ENCODE measurements at places on chromosomes 5 and 9.

- DNase-seq, result no peak
Measured at GRCh38 chr5:74588415-74588814, 52.1 kb downstream of the ENC1 start.

DNA sequence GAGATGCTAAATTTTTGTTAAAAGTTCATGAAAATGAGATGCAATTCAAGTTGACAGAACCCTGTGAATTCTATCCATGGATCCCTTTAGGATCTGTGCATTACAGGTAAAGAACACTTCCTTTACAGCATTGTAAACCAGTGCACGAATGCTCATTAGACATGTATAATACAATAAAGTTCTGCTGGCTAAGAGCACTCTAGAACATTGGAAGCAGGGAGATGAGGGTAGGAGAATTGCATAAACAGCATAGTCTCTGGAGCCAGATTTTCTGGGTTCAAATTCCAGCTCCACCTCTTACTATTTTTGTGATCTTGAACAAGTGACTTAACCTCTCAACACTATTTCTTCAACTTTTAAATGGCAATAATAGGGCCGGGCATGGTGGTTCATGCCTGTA lies 300.2 kb downstream of the NTRK2 start:
- DNase-seq, result no peak

- no peak for DNase-seq
Measured at GRCh38 chr9:135038331-135038730, 49.1 kb upstream of the OLFM1 start.

GRCh38 chr9:125568621-125569020 lies 138.4 kb downstream of the MAPKAP1 start:
- no peak for DNase-seq

DNA sequence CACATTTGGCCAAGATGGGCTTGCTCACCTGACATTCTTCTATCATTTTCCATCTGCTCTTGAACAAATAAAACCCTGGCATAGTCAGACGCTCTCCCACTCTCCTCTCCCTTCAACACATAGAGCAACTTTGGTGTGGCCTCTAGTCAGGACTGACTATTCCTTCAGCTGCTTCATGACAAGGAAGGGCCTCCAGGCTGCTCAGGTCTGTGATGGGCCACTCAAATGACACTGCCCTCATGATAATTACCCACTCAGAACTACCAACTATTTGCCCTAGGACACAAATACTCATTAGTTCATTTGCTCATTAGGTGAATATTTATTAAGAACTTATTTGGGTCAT lies 376.3 kb downstream of the SEMA5A start:
- DNase-seq, result no peak

DNA sequence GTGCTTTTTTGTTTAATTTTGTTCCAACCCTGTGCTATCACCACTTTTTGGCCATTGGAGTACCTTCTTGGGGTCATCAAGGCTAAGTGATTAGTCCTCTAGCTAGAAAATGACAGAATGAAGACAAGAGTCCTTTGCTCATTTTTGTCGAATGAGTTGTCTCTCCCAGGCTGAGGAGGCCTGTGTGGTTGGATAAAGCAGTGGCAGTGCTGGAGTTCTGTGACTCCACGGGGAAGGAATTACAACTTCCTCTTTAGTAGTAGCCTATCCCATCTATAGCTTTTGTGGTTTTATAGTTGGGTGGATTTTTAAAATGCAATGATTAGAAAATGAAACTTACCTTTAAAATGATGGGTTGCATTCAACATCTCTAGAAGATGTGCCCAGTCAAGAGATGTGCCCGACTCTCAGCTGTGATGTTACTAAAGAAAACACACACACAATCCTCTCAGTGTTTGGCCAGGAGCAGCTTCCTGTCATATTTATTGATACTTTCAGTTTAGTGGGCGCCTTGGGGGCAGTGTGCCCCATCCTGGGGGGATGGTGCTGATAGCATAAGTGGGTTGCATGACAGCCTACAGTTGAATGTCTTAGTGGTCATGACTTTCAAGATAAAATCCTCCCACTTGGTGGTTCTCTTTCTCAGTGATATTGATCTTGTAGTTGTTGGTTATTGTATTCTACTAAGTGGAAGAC lies 11.9 kb downstream of the OTULINL start:
- DNase-seq, result no peak

GRCh38 chr5:103582364-103582763 lies 19.8 kb upstream of the NUDT12 start:
- no peak for DNase-seq

GRCh38 chr9:128390150-128390812 lies 19.1 kb downstream of the URM1 start:
- no peak for DNase-seq

- no peak for DNase-seq
Measured at GRCh38 chr9:131737426-131737825, 2.5 kb downstream of the RAPGEF1 start.

DNA sequence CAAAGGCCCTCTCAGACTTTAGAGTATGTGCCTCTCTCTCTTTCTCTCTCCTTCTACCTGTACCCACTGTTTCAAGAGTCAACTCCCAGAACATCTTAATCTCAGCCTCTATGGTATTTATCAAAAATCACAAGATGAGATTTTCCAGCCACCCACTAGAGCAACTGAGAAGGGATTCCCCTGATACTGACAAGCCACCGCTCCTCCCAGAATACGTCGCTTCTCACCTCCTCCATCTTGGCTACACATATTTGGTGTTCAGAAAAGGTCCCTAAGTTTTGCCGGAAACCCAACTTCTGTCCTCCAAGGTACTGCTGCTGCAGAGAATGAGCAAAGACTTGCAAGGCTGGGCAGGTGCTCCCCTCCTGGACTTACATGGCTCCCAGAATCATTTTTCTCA lies 6.1 kb downstream of the GARIN3 start:
- no peak for DNase-seq

- DNase-seq, result no peak
Measured at GRCh38 chr5:131413605-131414559, 150.0 kb downstream of the CDC42SE2 start.

GRCh38 chr5:174556756-174557155 lies 167.6 kb upstream of the MSX2 start:
- DNase-seq, result no peak

- no peak for DNase-seq
Measured at GRCh38 chr5:139655727-139656271, 7.7 kb downstream of the CXXC5 start.

DNA sequence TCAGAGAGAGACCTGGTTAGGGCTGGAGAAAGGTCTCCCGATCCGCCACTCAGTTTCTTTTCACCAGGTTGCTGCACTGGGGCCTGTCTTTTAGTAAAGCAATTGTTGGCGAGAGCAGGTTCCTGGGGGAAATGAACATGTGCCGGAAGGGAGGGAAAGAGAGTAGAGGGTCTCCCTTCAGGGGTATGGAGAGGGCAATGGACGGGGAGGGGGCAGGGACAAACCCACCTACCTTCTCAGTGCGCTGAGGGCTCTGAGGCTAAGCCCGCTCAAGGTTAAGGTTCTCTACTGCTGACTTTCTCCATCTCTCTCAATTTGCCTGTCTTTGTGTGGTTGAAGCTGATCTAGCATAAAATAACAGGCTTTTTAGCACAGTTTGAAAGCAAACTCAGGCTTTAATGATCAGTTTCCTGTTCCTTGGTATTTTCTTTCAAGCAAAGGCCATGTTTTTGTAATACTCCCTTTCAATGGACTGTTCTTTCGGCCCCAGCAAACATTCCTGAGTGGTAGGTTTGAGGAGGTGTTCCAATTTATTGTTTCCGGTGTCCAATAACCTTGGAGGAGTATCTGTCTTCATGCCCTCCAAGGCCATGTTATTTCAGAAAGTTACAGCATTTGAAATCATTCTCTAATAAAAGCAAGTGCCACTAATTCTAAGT lies 25.5 kb upstream of the TRAF1 start:
- no peak for DNase-seq

DNA sequence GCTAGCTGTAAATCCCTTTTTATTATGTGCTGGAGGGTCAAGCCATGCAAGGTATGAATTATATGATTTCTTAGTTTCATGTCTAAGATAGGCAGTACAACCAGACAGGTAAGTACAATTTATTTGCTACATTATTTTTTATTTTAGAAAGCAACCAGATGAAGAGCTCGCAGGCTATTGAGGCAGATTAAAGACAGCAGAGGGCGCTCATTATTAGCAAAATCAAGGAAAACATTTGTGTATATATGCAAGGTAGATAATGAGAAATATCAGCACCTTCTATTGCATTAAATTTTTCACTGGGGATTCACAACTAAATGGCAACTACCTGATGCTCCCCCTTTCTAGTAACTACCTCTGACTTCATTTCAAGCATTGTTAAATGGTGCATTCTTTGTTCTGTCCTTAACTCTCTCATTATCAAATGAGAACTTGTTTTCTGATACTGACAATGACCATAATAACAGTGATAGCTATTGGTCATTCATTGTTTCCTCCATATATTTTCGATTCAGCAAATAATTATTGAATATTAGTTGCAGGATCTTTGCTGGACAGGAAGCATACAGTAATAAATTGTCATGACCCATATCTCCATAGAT lies 8.6 kb downstream of the SCGB3A2 start:
- no peak for DNase-seq

DNA sequence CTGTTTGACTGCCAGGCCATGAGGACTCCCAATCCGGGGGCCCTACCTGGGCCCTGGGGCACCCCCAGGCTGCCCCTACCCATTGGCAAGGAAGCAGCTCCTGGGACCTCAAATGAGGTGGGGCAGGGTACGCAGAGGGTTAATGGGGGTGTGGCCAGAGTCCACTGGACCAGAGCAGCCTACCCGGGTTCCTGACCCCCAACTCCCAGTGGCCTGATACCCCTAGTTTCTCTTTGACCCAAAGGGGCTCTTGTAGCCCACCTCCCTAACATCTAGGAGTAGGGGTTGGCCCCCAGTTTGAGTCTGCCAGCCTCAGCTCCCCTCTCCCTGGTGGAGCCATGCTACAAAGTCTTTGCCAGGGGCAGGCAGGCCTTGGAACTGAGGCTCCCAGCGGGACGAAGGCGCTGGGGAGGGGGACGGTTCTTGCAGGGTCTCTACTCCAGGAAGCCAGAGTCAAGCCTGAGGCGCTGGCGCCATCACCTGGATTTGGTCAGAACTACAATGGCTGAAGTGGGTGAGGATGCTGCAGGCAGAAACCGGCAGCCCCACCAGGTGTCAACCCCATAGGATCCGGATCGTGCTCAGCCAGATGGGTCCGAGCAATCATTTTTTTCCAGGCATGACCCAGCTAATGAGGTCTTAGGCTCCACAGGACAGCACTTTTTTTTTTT lies 8.4 kb upstream of the CERCAM start:
- DNase-seq, result no peak

DNA sequence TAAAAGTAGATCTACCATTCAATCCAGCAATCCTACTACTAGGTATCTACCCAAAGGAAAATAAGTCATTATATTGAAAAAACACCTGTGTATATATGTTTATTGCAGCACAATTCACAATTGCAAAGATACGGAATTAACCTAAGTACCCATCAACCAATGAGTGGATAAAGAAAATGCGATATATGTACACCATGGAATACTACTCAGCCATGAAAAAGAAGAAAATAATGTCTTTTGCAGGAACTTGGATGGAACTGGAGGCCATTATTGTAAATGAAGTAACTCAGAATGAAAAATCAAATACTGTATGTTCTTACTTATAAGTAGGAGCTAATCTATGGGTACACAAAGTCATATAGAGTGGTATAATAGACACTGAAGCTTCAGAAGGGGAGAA lies 63.4 kb upstream of the PITX1 start:
- no peak for DNase-seq

DNA sequence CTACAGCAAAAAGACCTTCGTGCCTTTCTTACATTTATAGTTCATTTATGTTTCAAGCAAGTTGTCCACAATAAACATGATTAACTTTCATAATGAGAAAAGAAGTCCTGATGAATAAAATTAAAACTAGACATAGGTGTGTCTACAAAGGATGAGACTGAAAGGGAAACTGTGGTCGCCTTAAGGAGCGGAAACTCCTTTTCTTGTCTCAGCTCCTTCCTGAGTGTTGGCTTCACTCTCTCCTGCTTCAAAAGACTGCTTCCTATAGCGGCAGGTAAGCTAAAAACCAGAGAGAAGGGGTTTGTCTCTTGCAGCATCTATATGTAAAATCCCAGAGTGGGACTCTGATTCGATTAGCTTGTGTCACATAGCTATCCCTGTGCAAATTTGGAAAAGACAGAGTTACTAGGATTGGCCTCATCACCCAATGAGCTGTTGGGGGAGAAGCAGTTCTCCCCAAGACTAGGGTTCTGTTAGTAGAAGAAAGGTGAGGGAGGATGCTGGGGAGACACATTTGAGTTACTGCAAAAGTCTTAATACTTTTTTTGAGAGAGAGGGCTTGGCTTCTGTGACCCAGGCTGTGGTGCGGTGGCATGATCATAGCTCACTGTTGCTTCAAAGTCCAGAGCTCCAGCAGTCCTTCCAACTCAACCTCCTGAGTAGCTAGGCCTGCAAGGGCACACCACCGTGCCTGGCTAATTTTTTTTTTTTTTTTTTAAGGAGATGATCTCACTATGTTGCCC lies 16.8 kb upstream of the CTSL start:
- DNase-seq, result no peak

DNA sequence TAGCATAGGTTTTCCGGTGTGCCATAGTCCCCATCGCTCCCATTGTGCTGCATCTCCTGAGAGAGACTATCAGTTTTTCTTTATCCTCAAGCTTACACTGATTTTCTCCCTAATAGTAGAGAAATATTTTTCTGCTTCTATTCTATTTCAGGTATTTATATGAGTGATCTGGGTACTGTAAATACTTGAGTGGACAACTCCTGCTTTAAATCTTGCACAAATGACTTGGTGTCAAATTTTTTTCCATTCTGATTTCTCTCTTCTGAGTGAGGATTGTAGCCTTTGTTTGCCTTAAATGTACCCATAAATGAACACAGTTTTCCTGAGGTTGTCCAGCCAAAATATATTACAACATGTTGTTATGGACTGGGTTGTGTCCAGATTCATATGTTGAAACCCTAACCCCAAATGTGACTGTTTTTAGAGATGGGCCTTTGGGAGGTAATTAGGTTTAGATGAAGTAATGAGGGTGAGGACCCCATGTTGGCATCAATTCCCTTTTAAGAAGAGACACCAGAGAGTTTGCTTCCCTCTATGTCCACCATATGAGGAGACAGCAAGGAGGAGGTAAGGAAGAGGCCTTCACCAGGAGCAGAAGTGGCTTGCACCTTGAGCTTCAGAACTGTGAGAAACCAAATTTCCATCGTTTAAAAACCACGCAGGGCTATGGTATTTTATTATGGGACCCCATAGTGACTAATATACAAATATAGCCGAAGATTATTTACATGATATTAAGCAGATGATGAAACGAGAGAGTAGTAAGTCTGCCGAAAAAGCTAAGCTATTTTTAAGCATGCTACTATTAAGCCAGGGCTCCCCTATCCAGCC lies 336.4 kb upstream of the MPDZ start:
- no peak for DNase-seq

GRCh38 chr5:99355881-99356280 lies 427.1 kb upstream of the CHD1 start:
- no peak for DNase-seq

- DNase-seq, result no peak
Measured at GRCh38 chr5:33120671-33121070, 320.1 kb upstream of the TARS1 start.

Measured in cortex of kidney (tissue), 1 donor.